ENCODE measurements at places on chromosomes 5 and 9. TPM values are rescaled to one million over a fixed set of nuclear protein-coding genes. Genes with fewer than 3 reads are reported as not detected.

The F2RL1 gene
- 0.53 TPM for polyA plus RNA-seq

DNA sequence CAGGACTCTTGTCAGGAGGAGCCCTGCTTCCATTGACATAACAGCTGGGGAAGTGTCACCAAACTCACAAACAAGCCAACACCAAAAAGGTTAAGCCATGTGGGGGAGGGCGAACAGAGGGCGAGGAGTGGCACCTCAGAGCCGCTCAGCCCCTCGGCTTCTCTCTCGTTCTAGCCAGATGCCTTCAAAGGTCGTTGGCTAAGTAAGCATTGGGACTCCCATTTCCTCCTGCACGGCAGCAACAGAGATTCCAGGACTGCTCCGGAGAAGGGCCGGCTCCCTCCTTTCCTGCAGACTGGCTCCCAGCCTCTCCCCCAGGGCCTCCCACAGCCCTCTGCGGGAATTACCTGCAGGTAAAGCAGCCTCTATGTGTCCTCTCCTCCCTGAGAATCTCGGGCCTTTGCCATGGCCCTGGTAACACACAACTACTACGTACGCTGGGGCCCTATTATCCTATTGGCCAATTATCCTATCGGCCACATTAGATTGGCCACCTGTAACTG is 52.1 kb upstream of the RNU6ATAC start:
- no peak for DNase-seq

- no peak for DNase-seq
Measured at GRCh38 chr9:18526685-18527084, 52.7 kb downstream of the ADAMTSL1 start.

The TXNDC8 gene
- not detected for polyA plus RNA-seq

The CXCL14 gene
- polyA plus RNA-seq, result not detected

GRCh38 chr5:66039296-66039695 is 104.8 kb upstream of the SREK1 start:
- DNase-seq, result no peak

DNA sequence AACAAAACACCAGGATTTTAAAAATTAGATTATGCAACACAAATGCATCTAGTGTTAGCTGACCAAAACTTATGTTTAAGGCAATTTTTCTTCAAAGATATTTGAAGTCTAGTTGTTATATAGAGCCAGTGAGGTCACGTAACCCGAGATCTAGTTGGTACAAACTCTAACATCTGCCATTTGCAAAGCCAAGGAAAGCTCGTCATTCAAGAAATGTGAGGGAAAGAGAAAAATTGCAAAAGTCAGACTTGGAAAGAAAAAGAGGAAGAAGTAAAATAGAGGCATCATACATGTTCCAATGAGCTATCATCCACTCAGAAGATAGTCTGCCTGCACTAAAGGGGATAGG is 293.4 kb upstream of the PUM3 start:
- no peak for DNase-seq

DNA sequence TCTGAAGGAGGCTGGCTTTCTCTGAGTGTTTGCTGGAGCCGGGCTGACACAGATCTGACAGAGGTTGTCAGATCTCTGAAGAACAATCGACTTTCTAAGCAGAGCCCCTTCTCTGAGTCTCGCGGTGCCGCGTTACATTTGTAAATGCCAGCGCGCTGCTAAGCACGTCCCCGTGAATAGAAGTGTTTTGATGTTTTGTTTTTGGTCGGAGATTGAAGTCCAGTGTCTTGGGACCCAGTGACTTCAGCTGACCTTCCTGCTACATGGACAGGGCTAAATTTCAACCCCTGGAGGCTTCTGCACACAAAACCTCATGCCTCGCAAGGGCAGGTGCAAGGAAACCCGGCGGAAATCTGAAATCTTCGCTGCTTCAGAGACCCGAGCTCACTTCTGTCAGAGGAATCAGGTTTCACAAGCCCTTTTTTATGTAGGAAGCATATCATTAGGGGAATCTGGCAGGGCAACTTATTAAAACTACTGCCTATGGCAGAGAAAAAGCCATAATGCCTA is 27.2 kb downstream of the NEUROG1 start:
- no peak for DNase-seq

The PGM5 gene
- polyA plus RNA-seq, result 1.2 TPM

GRCh38 chr5:98768160-98768959 is 5.1 kb upstream of the RGMB start:
- peak; percentile 8 for DNase-seq

DNA sequence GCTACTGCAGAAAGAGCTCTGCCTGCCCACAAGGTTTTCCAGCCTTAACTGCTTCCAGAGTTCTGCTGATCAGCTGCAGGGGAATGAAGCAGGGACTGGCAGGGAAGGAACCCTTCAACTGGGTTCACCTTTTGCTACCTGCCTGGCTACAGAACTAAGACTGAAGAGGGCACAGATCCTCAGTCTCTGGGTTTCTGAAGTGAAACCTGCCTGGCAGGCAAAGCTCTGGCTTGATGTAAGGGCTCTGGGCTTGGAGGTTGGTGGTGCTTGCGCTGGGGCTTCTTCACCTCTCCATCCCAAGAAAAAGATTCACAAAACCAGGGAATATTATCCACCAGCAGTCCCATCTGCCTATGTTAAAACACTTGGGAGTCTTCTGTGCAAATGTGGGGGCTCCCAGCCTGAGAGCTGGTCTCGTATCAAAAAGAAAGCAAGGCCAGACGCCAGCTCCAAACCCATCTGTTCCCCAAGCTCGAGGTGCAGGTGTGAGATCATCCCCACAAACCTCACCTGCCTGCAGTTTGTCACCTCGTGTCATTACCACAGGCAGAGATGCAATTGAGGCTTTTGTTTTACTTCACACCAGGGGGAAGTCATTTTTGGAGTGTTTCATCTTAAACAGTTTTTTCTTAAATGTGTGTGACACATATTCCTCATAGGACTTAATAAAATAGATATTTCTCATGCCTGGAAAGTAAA is 58.3 kb downstream of the BNC2 start:
- DNase-seq, result no peak

DNA sequence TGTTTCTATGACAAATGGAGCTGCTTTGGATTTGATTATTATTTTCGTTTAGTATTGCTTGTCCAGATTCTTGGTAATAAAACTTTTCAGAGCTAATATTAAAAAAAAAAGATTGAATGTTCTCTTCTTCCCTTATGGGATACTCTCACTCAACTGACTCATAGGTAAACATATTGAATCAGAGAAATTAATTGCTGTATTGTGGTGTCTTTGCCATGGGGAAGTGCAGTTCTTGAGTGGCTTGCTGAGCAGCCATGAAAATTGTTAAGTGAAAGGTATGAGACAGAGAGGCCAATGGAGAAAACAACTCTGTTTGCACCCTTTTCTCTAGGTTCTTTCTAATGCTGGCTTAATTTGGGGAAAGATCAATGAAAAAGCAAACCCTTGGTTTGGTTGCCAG is 149.9 kb upstream of the HMHB1 start:
- no peak for DNase-seq

DNA sequence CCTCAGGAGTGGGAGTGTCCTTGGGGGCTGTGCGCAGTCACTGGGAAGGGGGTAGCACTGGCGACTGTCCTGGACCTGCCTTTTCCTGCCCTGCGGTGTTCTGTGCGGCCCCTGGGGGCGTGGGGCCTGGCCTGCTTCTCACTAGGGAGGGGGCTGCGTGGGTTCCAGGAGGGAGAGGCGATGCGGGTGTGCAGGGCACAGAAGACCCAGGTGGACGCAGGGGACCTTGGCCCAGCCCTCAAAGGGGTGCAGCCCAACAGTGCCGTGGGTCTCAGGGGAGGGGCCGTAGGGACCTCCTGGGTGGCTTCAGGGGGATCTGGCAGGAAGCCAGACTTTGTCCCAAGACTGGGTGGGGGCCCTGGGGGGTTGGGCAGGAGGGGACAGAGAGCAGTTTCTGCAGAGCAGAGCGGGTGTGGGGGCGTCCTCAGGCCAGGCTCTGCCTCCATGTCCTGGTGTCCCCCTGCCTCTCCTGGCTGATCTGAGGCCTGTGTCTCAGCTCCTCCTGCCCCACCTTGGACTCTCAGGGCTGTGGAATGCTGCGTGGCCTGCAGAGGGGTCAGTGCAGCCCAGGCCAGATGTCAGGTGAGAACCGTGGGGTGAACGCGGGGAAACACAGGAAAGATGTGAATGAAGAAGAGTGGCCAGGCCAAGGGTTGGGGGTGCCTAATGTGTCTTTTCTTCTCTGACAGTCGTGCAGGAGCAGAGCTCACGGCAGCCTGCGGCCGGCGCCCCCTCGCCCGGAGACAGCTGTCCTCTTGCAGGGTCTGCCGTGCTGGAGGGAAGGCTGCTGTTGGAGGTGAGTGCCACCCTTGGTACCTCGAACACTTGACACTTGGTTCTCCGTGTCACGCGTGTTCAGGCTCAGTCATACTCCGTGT is 54.6 kb downstream of the AHRR start:
- DNase-seq, result no peak

The SPATA31E1 gene
- not detected for polyA plus RNA-seq

The RORB gene
- polyA plus RNA-seq, result not detected

GRCh38 chr9:125341566-125341965 is 79.9 kb downstream of the GAPVD1 start:
- no peak for DNase-seq

DNA sequence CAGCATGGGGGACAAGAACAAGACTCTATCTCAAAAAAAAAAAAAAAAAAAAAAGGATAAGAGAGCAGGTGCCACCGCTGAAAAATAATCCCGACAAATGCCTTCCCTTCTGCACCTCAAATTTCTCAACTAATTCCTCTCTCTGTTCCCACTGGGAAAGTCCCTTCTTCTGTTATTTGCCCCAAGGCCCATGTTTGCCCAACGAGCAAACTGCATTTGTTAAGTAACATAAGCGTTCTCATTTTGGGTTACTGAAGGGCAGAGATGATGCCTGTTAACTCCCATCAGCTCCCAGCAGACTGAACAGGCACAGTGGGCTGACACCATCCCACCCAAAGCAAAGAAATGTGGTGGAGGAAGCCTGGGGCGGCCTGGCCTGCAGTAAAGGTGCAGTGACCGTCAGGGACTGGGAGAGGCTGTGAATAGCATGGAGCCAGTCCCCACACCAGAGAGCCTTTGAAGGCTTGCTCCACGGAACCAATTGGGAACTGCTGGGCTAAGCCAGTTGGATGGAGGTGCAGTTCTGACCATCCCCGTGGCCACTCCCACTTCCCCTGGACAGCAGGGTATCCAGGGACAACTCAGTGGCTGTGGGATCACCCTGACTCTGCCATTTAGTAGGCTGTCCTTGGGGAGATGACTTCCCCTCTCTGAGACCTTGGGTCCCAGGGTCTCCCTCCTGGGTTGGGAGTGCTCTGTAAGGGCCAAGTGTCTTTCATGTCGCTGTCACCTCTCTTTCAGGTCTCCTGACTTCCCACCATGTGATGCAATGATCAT is 149.7 kb upstream of the IER5L start:
- DNase-seq, result no peak

DNA sequence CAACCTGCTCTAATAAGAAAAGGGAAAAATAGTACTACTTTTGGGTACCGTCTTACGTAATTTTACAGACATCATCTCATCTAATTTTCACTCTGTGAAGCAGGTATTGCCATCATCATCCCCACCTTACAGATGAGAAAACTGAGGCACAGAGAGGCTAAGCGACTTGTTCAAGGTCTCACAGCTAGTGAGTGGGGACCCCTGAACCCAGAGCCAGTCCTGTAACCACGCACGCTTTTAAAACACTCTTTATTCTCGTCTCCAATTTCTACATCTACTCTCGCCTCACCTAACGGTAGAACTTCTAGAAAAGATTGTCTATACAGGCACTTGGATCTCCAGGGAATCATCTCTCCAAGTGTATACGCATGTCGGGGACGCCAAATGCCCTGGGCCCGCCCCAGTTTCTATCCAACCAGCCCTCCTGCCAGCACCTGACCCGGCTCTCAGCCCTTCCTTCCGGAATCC is 1.5 kb upstream of the TRAF1 start:
- no peak for DNase-seq

GRCh38 chr5:58015175-58015574 is 444.7 kb downstream of the PLK2 start:
- no peak for DNase-seq

DNA sequence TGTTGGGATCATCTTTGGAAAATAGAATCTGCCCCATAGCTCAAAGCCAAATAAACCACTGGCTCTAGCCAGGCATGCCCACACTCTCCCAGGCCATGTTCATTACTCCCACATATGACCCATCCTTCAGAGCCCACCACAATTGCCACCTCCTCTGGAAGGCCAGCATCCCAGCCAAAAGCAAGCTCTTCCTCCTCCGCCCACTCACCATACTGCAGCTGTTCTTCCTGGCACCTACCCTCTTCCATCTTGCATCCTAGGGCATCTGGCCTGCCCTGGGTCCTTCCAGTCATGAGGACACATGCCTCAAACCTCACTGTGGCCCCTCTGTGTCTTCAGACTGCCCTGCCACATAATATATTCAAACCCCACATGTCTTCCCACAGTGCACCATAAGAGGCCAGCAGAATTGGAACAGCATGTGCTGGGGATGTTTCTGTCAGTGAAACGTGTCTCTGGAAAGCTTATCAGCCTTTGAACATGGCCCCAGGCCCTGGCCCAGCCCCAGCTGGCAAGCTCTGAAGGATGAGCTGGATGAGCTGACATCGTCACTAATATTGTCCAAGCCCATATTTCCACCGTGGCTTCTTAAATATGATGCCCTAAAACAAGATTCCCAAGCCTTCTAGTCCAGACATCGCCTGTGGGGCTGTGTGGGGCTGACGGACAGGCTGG is 230.8 kb downstream of the AGTPBP1 start:
- DNase-seq, result no peak

The CYLC2 gene
- not detected for polyA plus RNA-seq

- peak; percentile 8 for DNase-seq
Measured at GRCh38 chr9:89603767-89604665, 796 bp upstream of the GADD45G start.

GRCh38 chr9:16866587-16866986 is 3.9 kb downstream of the BNC2 start:
- DNase-seq, result no peak

- DNase-seq, result no peak
Measured at GRCh38 chr9:23669776-23670175, 156.3 kb downstream of the ELAVL2 start.

GRCh38 chr5:15929611-15930263 is 249.9 kb downstream of the MARCHF11 start:
- DNase-seq, result no peak

The FAM120A gene
- polyA plus RNA-seq, result 16.0 TPM

The PCDHB12 gene
- not detected for polyA plus RNA-seq

DNA sequence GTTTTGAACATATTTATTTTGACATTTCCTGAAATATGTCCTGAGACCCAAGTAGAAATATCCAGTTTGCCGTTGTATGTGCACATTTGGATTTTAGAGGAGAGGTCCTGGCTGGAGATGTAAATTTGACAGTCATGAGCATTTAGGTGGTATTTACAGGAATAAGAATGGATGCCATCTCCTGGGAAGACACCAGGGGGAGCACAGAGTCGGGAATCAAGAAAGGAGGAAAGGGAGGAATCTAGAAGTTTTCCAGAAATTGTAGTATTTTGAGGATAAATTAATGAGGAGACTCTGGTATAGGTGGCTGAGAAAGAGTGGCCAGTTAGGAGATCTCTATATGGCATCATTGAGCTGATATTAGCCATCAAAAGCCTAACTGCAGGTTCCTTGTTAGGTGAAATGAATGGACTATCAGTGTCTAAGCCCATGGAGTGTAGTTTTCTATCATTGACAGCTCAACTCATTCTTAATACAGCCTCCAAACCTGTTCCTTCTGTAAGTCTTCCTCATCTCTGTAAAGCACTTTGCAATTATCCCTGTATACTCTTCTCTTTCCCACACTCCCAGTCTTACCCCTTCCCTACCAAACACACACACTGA is 7.2 kb downstream of the GAPT start:
- DNase-seq, result no peak
